Head of caudate nucleus (tissue), 42 donors: ENCODE measurements at places on chromosomes 13 and 19.

DNA sequence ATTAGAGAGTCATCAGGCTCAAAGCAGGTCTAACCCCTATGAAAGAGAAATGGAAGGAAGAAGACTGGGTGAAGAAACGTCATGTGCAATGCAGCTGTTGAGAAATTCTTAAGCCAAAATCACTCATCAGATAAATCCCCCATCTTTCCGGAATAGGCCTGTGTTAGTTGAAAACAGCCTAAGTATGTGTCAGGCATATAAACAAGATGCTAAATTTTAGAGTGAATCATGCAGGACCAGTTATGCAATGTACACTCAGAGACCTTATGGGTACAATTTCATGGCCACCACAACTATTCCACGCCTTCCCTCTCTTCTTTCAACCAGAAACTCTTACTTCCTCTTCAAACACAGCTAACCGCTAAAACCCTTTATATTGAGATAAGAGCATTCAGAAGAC, 717.7 kb upstream of the ATXN8OS start:
- no peak for DNase-seq

DNA sequence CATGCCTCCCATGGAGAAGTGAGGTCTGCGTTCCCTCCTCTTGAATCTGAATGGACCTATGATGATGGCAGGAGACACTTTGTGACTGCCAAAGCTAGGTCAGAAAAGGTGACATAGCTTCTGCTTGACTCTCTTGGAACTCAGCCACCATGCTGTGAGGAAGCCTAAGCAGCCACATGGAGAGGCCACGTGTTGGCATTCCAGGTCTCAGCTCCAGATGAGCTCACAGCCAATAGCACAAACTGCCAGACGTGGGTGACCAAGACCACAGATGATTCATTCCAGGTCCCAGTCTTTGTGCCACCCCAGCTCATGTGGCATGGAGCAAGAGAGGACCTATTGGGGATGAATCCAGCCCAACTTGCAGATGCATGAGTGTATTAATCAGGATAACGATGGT, 8.7 kb upstream of the GGACT start:
- no peak for DNase-seq

DNA sequence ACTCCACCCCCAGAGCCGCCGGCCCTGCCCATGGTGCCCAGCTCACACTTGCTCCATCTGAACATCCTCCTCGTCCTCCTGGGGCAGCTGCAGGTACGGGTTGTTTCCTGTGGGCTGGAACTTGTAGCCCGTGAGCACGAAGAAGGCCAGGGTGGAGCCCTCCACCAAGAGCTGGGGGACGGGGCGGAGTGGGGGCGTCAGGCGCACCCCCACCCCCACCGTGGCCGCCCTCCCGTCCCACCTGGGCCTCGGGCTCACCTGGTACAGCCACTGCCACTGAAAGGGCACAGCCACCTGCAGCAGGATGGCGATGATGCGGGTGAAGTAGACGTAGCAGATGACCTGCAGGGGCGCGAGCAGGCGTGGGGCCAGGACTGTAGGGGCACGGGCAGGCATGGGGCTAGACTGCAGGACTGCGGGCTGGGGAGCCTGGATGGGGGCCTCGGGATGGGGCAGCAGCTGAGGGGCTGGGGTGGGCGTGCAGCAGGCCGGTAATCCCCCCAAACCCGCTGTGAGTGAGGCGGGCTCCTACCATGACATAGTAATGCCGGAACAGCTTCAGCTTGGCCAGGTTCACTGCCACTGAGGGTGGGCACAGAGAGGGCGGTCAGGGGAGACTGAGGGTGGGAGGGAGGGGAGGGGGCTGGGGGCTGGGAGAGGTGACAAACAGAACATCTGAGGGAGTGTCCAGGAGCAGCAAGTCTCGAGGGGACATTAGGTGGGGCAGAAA, 6.3 kb downstream of the GPR108 start:
- DNase-seq = no peak

GRCh38 chr13:37656247-37656940, 57.8 kb upstream of the POSTN start:
- no peak for DNase-seq

DNA sequence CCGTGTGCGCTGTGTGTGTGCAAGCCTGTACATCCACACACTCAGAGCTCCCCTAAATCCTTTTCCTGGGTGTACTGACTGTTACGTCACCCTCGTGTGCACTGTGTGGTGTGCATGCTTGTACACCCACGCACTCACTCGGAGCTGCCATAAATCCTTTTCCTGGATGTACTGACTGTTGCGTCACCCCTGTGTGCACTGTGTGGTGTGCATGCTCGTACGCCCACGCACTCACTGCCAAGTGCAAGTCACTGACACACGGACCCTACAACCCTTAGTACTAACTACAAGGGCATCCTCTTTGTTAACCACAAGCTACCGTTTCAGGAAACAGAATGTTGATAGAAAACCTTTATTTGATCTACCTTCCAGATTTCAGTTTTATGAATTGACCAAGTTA, 983.4 kb downstream of the EFNB2 start:
- no peak for DNase-seq

DNA sequence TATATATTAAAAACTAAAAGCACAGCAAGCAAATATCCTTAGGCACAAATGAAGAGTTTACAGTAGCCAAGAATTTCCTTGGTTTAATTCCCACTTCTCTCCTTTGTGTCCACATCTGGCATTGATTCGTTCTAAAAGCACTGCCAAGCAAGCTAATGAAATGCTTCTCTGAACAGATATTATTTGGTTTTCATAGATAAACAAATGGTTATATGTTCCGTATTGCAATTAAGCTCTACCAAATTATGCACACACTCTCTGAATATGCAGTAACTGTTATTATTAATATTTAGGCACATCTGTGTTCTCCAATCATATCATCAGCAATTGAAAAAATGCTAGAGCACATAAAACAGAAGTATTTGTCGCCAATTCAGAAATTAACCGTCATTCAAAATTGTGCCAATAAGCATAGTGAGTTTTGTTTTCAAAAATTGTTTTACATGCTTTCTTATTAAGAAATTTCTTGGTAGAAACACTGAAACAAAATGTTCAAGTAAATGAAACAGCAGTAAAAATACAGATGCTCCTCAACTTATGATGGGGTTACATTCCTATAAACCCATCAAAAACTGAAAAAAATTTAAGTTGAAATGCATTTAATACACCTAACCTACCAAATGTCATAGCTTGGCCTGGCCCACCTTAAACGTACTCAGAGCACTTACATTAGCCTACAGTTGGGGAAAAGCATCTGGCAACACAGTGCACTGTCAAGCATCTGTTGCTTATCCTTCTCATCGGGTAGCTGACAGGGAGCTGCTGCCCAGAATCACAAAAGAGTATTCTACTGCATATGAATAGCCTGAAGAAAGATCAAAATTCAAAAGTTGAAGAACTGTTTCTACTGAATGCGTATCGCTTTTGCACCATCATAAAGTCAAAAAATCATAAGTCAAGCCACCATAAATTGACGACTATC, 2134.7 kb downstream of the PCDH9 start:
- DNase-seq = no peak

DNA sequence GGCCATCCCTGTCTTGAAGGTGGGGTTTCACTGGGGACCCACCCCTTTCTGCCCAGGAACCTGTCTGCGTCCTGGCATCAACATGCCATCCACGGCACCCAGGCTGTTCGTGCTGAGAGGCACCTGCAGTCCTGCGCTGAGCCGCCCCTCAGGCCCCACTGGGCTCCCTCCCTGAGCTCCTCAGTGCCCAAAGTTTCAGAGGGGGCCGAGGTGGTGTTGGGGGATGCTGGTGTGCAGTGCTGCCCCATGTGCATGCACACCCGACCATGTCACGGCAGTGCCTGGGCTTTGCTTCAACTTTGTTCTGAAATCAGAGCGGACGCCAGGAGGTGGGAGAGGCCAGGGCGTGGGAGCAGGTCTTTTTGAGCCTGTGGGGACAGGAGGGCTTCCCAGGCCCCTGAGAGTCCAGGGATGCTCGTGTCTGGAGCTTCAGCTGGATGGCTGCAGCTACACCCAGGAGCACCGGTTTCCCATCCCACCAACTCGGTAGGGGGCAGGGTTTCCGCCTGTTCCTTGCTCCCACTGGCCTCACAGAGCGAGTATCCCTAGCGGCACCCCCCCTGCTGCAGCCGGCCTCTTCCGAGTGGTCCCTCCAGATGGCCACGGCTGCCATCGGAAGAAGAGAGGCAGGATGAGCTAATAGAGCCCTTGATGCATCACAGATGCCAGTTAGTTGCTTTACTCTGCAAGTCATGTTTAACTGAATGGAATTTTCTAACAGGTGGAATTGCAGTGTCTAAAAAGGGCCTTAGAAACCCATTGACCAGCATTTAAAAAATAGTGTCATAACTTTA, 44.0 kb downstream of the WDFY2 start:
- no peak for DNase-seq

GRCh38 chr19:17784201-17785008, 10.5 kb upstream of the B3GNT3 start:
- DNase-seq = peak; percentile 60
